ENCODE measurements at places on chromosomes 2 and 18.

DNA sequence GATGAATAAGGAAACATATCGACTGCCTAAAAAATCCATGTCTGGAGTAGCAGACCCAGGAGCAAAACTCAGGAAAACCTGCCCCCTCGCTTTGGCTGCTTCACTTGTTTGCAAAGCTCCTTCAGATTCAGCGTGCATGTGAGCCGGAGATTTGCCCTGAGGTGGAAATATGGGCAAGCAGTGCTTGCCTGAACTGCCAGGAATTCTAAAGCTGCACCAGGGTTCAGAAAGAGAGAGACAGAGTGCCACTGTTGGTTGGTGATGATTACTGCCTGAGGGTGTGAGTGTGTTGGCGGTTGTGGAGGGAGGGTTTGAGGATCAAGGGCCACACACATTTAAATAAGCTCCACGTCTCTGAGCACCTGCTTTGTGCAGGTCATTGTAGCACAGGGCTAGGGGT is 139.6 kb upstream of the RGPD4 start:
- DNase-seq, result no peak

GRCh38 chr2:200081236-200081635 is 125.9 kb downstream of the MAIP1 start:
- no peak for DNase-seq

DNA sequence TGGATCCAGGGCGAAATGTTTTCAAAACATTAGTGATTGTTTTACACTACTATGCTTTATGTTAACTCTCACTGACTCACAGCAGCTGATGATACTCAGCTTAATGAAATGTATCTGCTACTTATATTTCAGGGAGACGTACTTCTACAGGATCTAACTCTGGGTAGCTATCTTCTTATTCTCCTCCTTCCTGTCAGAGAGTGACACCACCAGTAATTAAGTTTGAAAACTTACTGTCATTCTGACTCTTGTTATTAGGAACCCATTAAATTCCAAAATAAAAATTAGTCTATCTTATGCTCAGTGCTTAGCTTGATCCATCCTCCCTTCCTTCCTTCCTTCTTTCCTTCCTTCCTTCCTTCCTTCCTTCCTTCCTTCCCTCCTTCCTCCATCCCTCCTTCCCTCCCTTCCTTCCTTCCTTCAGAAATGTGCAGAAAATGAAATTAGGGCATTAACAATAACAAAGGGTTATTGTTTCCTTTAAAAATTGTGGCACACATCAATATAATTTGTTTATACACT is 441.1 kb downstream of the MEIS1 start:
- no peak for DNase-seq

- DNase-seq, result no peak
Observed at GRCh38 chr2:12434630-12435098, 282.1 kb upstream of the TRIB2 start.

DNA sequence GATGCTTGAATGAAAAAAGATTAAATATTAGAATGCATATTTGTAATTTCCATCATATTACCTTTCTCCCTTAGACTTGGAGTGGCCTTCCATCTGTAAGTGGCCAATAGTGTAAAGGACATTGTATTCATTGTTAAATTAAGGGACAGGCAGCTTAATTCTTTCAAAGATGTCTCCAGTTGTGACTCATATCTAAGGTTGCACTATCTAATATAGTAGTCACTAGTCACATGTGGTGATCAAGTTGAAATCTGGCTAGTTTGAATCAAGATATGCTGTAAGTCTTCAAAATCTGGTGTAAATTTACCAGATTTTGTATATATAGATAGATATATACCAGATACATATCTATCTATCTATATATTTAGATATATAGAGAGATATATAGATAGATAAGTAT is 52.4 kb upstream of the AGPS start:
- DNase-seq, result no peak

GRCh38 chr2:95350368-95350767 is 52.1 kb upstream of the FAHD2A start:
- DNase-seq, result no peak

- no peak for DNase-seq
Observed at GRCh38 chr2:28390746-28391563, 1.7 kb upstream of the FOSL2 start.
